HS-27A (cell line): ENCODE measurements at places on chromosomes 3 and 15.

DNA sequence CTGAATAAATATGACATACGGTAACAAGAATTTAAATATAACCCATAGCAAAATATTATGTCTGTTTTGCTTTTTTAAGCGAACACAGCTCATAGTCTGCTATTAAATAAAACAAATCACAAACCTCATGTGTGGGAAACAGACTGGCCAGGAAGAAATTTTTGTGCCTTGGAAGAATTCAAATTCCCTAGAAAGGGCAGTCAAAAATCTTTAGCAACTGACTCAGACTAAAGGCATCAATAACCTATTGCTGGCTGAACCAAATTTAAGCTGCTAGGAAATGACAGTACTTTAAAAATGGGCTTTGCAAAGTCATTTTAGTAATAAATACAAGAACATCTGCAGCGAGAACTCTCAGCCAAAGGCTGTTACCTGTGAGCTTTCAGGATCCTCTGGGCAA lies 151.4 kb downstream of the PLD1 start:
- DNase-seq = no peak

- peak; percentile 4 for DNase-seq
These were observed 207.5 kb downstream of the IL20RB start for GRCh38 chr3:137165117-137165806.

DNA sequence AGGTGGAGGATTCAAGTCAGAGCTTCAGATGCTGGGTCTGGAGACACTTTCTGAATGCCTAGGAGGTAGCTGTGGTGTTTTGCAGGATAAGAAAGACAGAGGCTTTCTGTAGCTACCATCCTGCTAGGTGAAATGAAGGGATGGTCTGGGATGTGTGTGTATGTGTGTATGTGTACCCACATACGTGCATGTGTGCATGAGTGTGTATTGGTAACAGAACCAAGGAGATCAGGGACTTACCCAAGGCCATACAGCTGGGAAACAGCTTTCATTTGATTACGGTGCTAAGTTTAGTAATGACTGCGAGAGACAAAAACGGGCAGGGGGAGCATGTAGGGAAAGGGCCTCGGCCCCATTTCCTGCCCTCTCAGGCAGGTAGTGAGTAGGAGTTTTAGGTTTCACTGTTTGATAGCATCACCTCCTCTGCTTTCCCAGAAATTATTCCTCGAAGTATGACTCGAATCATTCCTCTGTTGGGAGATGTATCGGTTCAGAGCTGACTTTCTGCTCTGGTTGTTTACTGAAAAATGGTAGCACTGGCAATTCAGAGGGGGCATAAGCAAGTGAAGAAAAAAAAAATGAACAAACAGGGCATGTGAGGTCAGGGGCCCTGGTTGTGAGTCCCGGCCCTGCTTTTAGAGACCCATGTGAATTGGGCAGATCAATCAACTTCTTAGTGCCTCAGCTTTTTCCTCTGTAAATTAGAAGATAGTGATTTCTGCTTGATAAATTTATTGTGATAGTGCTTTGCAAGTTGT lies 130.7 kb downstream of the LPP start:
- DNase-seq = no peak

- DNase-seq = no peak
These were observed 33.1 kb downstream of the POLG start for GRCh38 chr15:89301304-89302089.
